SK-N-SH treated with all-trans-retinoic acid at 6 μM for 48 hours (cell line): ENCODE measurements at places on chromosomes 7 and 10.
A peak's percentile ranks its signal among the peaks of the same experiment; 100 is the strongest.

GRCh38 chr10:115624448-115624847 is 531.3 kb downstream of the ATRNL1 start:
- ATAC-seq = no peak

GRCh38 chr7:17342756-17343155 is 44.3 kb downstream of the AHR start:
- ATAC-seq = no peak

DNA sequence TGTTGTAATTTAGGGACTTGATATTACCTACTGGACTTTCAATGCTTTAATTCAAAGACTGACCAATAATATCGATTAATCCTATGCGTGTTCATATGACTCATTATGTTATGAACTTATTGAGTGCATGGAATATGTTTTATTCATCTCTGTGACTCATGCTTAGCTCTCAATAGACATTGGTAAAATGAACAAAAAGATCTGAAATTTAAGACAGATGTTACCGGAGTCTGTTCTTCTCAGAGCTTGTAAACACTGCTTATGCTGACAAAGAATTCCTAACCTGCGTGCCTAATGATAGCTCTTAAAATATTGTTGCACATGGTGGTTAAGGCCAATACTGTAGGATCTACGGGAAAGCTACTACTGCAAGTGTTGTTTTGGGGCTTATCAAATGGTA is 131.5 kb upstream of the ACBD5 start:
- no peak for ATAC-seq

GRCh38 chr7:95056107-95056739 is 148.8 kb downstream of the PPP1R9A start:
- ATAC-seq = no peak

- ATAC-seq = no peak; the same call in 2 of the 3 replicates
Observed at GRCh38 chr7:28433699-28434219, 21.4 kb downstream of the CREB5 start.

- no peak for ATAC-seq
Observed at GRCh38 chr10:121007264-121007663, 156.1 kb downstream of the WDR11 start.

DNA sequence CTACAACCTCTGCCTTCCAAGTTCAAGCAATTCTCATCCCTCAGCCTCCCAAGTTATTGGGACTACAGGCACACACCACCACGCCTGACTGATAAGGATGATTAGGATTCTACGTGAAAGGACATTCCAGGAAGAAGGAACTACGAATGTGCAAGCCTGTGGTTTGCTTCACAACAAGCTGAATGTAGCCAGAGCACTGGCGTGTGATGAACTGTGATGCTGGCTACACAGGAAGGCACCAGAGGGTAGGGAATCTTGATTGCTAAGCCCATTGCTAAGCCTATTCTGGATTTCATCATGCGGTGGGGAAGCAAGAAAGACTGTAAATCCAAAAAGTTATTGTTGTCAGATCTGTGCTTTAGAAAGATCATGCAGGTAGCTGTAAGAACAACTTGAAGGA is 72.3 kb upstream of the SRRM3 start:
- ATAC-seq = no peak

DNA sequence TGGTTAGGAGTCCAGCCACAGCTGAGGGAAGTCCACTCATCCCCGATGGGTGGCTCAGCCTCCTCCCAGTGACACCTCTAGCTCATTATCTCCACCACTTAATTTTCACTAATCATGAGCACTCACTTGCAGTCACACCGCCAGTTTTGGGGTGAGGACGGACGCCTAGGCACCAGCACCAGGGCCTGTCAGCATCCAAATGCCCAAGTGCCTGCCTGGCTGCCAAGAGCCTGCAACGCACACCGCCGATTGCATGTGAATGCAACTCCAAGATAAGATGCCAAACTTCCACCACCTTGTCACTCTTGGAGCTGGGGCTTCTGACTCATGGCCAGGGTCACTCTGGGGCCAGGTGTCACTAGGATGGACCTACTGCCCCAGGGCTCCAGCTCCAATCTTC is 24.4 kb upstream of the SMARCD3 start:
- ATAC-seq = no peak

GRCh38 chr7:137999496-138000080 is 2.3 kb downstream of the CREB3L2 start:
- no peak for ATAC-seq

GRCh38 chr7:30740417-30741181 is 11.3 kb upstream of the INMT start:
- ATAC-seq = peak; percentile 94

DNA sequence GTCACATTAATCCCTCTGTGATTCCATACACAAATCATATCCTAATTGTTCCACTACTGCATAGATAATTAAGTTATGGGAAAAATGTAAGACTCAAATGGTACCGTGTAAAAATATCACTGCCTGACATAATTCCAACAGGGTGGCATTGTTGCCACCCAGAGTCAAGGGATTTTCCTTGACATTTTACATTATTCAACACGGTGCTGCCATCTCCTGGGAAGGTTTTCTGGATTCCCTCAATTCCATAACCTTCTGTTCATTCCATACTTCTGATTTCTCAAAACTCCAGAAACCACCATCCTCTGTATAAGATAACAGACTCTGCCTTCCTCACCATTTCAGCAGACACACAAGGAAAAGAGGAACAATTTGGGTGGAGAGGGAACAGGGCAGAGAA is 495.9 kb downstream of the XPNPEP1 start:
- ATAC-seq = peak; percentile 67

DNA sequence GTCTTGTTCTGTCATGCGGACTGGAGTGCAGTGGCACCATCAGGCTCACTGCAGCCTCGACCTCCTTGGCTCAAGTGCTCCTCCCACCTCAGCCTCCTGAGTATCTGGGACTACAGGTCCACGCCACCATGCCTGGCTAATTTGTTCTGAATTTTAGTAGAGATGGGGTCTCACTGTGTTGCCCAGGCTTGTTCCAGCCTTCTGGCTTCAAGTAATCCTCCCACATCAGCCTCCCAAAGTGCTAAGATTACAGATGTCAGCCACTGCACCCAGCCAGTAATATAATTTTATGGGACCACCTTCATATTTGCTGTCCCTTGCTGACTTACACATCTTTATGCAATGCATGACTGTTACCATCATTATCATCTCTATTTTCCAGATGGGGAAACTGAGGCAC is 1.5 kb upstream of the HSPB1 start:
- no peak for ATAC-seq

GRCh38 chr7:156927571-156928405 is 21.7 kb upstream of the NOM1 start:
- no peak for ATAC-seq
